T-helper 17 cell (primary cell): ENCODE measurements at places on chromosomes 16 and 17. TPM values are rescaled to one million over a fixed set of nuclear protein-coding genes. Genes with fewer than 3 reads are reported as not detected.

DNA sequence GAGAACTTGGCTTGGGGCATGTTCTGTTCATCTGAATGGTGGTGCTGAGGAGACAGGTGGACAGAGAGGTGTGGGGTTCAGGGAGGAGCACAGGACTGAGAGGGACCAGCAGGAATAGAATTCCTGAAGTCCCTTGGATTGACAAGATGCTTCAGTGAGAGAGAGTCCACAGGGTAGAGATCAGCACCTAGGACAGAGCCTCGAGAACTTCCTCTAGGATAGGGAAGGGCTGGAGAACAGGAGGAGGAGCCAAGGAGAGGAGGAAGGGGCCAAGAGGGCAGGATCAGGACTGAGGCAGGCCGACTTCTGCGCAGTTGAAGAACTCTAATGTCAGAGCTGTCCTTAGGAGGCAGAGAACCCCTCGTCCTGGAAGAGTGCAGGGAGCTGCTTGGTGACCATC, 138.4 kb downstream of the PRKCB start:
- peak overlapping the region; percentile 10 for H3K4me3 ChIP-seq
- no peaks in the 10 kb centered on the region for H3K27me3 ChIP-seq
- peak overlapping the region; percentile 68 for H3K27ac ChIP-seq
- peaks cover 2% of the 10 kb centered on the region for H3K36me3 ChIP-seq
- no peak for DNase-seq

The TMEM220 gene
- 0.77 TPM for total RNA-seq

The ARL4D gene
- 1.1 TPM for total RNA-seq

The SLC52A1 gene
- not detected for total RNA-seq

GRCh38 chr17:52233632-52234031, 75.1 kb upstream of the CA10 start:
- H3K27me3 ChIP-seq, result peaks cover 20% of the 10 kb centered on the region
- no peak overlapping the region for H3K4me3 ChIP-seq
- no peak for DNase-seq
- no peaks in the 10 kb centered on the region for H3K4me1 ChIP-seq
- H3K36me3 ChIP-seq, result no peaks in the 10 kb centered on the region
- H3K27ac ChIP-seq, result no peak overlapping the region

DNA sequence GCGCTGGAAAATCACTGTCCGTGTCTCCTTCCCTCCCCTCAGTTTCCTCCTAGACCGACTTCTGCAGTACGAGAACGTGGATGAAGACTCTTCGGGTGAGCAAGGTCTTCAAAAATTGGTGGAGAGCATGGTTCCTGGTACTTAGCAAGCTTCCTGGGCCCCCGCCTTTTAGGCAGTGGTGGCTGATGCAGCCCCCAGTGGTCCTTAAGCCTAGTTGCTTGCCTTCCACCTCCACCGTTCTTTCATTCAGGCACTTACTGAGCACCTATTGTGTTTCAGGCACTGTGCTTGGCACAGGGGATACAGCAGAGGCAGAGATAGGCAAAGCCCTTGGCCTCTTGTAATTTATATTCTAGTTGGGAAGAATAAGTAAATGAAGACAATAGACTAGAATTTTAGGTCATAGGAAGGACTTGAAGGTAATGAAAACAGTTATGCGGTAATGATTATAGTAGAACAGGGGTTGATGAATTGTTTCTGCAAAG, 767 bp downstream of the INO80E start:
- no peaks in the 10 kb centered on the region for H3K27me3 ChIP-seq
- H3K36me3 ChIP-seq, result peaks cover under 1% of the 10 kb centered on the region
- DNase-seq, result no peak
- peaks cover 28% of the 10 kb centered on the region for H3K4me1 ChIP-seq
- H3K27ac ChIP-seq, result peak overlapping the region; percentile 94

- no peak overlapping the region for H3K27ac ChIP-seq
- H3K27me3 ChIP-seq, result peaks cover 17% of the 10 kb centered on the region
These were observed 2.1 kb downstream of the RGS9 start for GRCh38 chr17:65139101-65139764.

The PYDC1 gene
- total RNA-seq, result not detected

- peak within 1 kb of the TSS; percentile 87 for H3K4me3 ChIP-seq
- H3K4me1 ChIP-seq, result peaks cover 22% of the 10 kb centered on the region
- DNase-seq, result no peak
- H3K27me3 ChIP-seq, result peaks cover 54% of the 10 kb centered on the region
These were observed at the start of gene PYDC1 for GRCh38 chr16:31216422-31217135. TSS of gene PYDC1 (minus strand) at chr16:31217135. CDS start at chr16:31217028, 107 bp downstream.

The G6PC1 gene
- not detected for total RNA-seq

- no peaks in the 10 kb centered on the region for H3K36me3 ChIP-seq
- H3K4me3 ChIP-seq, result no peak overlapping the region
- H3K4me1 ChIP-seq, result peaks cover 2% of the 10 kb centered on the region
- DNase-seq, result no peak
- no peak overlapping the region for H3K27ac ChIP-seq
These were observed 7.5 kb downstream of the NME3 start for GRCh38 chr16:1763521-1764511.

GRCh38 chr16:49659356-49659755, 196.6 kb downstream of the ZNF423 start:
- H3K27me3 ChIP-seq, result peaks cover 18% of the 10 kb centered on the region
- no peaks in the 10 kb centered on the region for H3K4me1 ChIP-seq
- no peak overlapping the region for H3K4me3 ChIP-seq
- H3K36me3 ChIP-seq, result no peaks in the 10 kb centered on the region
- no peak for DNase-seq

- H3K27ac ChIP-seq, result no peak overlapping the region
- no peak overlapping the region for H3K4me3 ChIP-seq
- no peaks in the 10 kb centered on the region for H3K27me3 ChIP-seq
- peaks cover 2% of the 10 kb centered on the region for H3K36me3 ChIP-seq
- no peak for DNase-seq
These were observed 59.0 kb downstream of the TANGO6 start for GRCh38 chr16:68902003-68902968.

The TM4SF5 gene
- not detected for total RNA-seq

- peak within 1 kb of the TSS; percentile 69 for H3K4me3 ChIP-seq
- peaks cover 2% of the 10 kb centered on the region for H3K36me3 ChIP-seq
- no peak within 1 kb of the TSS for H3K27ac ChIP-seq
- DNase-seq, result peak; percentile 58
- H3K27me3 ChIP-seq, result peaks cover 25% of the 10 kb centered on the region
- H3K4me1 ChIP-seq, result peaks cover 4% of the 10 kb centered on the region
These were observed at the start of gene SPIRE2 for GRCh38 chr16:89828199-89828869. TSS of gene SPIRE2 (plus strand) at chr16:89828475. CDS start at chr16:89828551, 76 bp downstream.

DNA sequence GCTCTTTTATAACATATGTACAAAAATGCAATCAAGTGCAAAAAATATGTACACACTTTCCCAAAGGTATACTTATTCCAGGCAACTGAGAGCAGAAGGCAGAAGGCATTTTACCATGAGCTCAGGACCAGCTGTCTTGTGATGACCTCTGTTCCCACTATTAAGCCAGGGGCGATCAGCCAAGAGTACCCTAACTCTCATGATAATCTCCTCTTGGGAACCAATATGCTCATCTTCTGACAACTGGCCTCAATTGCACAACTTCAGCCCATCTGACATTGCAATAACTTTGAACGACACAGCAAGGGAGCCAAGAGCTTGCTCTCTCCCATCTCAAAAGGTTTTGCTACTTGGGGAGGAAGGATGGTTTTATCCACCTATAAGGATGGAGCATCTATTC, 471.9 kb downstream of the HS3ST3B1 start:
- H3K4me3 ChIP-seq, result no peak overlapping the region
- peaks cover 40% of the 10 kb centered on the region for H3K27me3 ChIP-seq
- DNase-seq, result no peak
- no peaks in the 10 kb centered on the region for H3K36me3 ChIP-seq

GRCh38 chr16:22073350-22073749, 19.0 kb upstream of the VWA3A start:
- no peak overlapping the region for H3K27ac ChIP-seq
- H3K4me1 ChIP-seq, result peaks cover 4% of the 10 kb centered on the region
- DNase-seq, result no peak
